ENCODE measurements at places on chromosomes 2 and 18.
A peak's percentile ranks its signal among the peaks of the same experiment; 100 is the strongest.

DNA sequence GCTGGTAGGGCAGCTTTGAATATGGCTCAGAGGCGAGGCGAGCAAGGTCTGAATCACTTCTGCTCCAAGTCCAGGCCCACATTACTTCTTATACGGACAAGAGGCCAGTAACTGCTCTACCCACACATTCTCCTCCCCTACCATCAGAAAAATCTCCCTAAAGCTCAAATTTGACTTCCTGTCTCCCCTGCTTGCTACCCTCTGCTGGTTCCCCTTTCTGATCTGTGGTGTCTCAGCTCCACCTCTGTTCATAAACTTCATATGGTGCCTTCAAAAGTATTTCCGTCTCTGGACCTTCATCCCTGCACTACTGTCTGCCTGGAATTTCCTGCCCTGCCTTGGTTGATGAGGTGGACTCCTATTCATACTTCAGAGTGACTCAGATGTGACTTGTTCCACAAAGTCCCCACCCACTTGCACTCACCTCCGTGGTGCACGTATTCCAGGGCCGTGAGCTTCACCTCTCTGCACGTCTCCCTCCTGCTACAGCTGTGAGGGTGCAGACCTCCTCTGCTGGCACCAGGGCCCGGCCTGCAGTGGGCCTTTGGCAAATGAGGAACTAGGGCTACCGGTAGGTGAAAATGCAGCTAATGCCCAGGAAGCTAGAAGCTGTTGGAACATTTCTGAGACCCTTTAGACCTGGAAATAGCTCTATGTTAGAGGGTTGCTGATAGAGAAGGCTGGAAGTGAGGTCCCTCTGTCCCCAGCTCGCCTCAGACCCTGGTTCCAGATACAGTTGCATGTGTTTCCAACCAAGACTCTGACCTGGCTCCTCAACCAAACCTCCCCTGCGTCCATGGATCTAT lies 24.6 kb upstream of the KCMF1 start:
- peak; percentile 68 for DNase-seq

DNA sequence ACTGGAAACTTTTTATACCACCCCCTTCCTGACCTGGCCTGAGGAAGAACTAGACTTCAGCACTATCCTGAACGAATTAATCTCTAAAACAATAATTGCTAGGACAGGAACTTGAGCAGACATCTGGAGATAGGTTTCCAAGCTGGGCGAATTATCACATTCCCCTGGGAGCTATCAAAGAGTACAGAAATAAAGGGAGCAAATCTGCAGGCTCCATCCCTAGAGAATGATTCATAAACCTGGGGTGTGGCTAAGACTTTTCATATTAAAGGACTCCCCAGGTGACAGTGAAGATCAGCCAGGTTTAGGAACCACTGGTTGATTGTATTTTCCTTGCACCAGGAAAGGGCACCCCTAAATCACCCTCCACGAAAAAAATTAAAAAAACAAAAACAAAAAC lies 105.6 kb upstream of the NOL4 start:
- DNase-seq: no peak

- DNase-seq: no peak
Measured at GRCh38 chr2:66555091-66555490, 120.2 kb downstream of the MEIS1 start.

- DNase-seq: no peak
Measured at GRCh38 chr2:235669983-235670962, 176.4 kb downstream of the AGAP1 start.

DNA sequence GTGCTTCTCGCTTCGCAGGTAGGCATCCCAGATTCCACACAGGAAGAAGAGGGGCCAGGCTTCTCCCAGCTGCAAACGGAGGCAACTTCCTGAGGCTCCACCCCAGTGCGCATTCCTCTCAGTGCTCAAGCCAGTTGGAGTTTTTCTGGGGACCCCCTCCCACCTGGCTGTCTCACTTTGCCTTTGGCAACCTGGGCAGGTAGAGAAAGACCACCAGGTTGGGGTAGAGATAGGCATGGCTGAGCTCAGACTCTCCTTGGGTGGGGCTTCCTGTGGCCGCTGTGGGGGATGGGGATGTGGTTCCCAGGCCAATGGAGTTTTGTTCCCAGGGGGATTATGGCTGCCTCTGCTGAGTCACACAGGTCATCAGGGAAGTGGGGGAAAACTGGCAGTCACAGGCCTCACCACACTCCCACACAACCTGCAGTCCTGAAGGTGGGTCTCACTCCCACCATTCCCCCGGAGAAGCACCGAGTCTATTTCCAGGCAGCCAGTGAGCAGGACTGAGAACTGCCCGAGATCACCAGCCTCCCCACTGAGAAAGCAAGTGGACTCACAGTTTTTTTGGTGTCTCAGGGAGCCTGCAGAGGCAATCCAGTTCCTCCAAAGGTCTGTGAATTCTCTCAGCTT lies 38.1 kb downstream of the SLC39A10 start:
- no peak for DNase-seq

DNA sequence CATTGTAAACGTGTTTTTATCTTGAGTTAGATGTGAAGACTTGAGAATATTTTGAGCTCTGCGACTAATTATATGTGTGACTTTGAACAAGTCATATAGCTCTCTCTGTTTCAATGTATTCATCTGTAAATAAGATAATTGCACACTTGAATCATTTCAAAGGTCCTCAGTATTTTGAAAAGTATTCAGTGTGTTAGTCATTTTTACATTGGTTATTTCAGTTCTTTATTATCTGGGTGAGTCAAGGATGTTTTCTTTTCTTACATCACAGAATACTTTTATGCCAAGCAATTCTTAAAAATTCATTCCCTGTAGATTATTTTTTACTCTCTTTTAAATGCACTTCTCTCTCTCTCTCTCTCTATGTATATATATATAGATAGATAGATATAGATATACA lies 1098.0 kb upstream of the ZEB2 start:
- no peak for DNase-seq

DNA sequence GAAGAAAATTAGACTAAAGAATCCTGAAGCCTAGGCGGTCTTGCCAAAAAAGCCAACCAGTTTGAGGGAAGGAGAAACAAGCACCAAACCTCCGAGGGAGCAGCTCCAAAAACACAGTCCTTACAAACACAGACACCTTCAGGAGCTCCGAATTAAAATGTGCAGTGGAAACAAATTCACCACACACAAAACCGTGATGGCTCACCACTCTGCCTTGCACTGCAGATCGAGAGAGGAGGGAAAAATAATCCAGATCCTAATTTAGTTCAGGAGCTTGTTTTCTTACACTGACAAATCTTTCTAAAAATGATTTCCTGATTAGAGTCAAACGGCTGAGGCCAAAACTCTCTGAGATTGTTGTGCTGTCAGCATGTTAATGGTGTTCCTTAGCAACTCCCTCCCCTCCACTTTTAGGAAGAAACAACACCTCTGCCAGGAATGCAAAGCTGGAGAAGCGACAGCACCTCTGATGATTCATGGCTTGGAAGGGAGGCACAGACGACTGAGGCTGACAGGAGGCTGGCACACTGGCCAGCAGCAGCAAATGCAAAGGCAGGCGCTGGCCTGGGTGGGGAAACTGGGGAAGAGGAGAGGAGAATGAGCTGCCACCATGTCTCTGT lies 249.4 kb upstream of the KLHL29 start:
- no peak for DNase-seq

DNA sequence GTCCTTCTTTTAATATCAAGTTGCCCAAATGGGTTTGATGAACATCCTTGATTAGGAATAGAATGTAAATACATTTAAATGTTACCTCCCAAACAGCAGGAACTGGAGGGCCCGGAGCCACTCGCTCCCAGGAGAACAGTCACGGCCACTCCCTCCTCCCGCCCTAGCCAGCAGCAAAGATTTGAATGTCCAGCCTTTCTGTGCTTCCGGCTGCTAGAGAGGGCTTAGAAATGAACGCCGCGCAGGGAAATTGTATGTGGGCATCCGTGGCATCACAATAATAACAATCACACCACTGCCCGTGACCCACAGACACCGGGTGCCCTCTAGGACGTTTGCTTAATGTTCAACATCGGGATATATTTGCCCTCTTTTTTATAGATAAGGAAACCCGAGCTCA lies 164.9 kb upstream of the SALL3 start:
- no peak for DNase-seq

DNA sequence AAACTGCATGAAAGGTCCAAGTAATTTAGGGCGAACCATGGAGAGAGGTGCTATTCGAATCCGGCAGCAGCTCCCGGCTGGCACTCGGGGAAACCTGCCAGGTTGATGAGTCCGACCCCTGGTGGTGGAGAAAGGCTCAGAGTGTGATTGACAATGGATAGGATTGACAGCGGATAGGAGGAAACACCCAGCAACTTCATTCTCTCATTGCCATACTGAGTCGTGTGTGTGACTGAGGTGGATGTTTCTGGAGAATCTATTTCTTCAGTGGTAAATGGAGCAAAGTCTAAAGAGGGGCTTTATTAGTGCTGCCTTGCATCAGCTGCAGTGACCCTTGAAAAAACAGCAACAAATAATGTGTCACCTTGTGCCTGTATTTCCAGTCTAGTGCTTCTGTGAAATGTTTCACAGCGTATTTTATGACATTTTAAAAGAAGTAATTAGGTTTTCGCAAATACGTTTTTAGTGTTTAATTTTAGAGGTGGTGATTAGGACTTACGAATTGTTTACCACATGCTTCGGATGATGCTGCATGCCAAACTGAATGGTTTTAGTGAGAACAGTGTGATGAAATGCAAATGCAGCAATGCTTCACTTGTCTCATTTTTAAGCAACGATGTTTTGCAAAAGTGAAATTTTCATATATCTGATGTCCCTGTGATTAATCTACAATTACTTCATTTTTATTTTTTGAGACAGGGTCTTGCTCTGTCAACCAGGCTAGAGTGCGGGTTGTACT lies 102.0 kb downstream of the DCDC2C start:
- no peak for DNase-seq

DNA sequence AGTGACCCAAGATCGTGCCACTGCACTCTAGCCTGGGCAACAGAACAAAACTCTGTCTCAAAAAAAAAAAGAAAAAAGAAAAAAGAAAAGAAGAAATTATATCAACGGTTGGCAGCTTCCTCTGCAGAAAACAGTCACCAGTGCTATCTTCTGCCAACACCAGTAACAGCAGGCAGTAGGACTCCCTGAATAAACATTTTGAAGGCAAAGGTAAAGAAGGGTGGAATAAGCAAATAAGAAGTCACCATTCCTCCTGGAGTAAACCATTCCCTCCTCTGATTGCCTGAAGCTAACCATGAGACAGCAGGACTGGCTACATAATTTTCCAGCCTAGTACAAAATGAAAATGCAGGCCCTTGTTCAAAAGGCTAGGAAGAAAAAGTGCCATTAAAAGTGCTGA lies 9.0 kb upstream of the RNF103 start:
- DNase-seq: no peak

- no peak for DNase-seq
Measured at GRCh38 chr2:101464841-101465240, 10.1 kb downstream of the RFX8 start.

DNA sequence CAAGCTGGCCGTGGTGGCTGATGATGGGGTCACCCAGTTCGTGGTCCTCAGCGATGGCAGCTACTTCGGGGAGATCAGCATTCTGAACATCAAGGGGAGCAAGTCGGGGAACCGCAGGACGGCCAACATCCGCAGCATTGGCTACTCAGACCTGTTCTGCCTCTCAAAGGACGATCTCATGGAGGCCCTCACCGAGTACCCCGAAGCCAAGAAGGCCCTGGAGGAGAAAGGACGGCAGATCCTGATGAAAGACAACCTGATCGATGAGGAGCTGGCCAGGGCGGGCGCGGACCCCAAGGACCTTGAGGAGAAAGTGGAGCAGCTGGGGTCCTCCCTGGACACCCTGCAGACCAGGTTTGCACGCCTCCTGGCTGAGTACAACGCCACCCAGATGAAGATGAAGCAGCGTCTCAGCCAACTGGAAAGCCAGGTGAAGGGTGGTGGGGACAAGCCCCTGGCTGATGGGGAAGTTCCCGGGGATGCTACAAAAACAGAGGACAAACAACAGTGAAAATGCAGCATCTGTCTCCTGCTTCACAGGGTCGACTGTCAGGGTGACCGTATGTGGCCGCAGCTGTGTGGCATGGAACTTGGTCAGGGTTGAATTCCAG lies 47.8 kb upstream of the INPP4A start:
- no peak for DNase-seq

DNA sequence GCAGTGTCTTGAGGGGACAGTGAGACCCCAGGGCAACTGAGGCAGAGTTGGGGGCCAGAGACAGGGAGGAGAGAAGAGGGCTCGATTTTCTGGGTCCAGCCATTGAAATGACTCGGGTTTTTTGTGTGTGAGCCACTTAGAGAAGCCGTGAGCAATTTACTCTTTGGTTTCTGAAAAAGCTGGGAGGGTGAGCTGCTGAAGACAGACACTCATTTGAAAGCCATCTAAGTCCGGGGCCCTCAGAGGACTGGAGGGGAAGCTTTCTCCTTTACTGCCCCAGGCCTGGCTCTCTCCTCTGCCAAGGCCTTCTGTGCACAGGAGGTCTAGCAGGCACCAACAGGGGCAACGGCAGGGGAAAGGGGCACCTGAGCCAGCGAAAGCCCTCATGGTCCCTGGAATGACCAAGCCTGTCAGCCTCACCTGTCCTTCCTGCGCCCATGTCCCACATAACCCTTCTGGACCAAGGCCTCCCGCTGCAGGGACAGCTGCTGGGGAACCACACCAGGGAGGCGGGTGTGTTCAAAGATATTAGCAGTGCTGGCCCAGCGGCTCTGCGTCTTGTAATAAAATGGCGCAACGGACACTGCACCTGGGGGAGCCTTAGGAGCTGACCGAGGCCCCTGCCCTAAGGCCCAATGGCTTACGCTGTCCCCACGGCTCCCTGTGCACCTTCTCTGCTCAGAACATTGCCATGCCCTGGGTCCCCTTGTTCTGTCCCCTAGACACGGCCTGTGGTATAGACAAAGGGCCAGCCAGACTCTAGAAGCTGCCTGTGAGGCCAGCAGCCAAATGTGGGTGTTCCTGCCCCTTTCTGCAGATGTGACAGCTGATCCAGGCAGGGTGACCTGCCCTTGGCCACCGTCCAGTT lies 45.8 kb downstream of the HS6ST1 start:
- no peak for DNase-seq

- DNase-seq: no peak
Measured at GRCh38 chr18:907885-908757, 3.5 kb downstream of the ADCYAP1 start.

GRCh38 chr2:191321861-191322662 lies 76.9 kb downstream of the MYO1B start:
- peak; percentile 2 for DNase-seq

DNA sequence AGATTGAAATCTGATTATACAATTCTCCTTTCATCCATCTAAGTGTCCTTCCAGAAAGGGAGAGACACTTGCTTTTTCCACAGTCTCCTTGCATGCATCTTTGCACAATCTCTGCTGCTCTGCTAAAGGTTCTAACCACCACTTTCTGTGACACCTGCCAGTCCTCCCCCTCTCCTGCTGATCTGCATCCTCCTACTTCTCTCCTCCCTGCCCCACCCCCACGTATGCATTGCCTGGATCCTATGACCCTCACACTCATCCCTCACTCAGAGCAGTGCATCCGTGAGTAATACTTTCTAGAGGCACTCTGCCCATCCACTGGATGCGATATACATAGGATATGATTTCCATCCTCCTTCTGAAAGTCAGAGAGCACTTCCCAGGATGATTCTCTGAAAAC lies 27.7 kb upstream of the TRAPPC8 start:
- DNase-seq: no peak

Data from stimulated activated CD4-positive, alpha-beta T cell treated with anti-CD3 and anti-CD28 coated beads, Interleukin-12 subunit alpha, Interleukin-12 subunit beta, amount 100 ng/mL, for 48 hours (primary cell).